NCI-H510A treated with DMSO at 0.1 percent for 48 hours (cell line): ENCODE measurements at places on chromosomes 6 and 20.

DNA sequence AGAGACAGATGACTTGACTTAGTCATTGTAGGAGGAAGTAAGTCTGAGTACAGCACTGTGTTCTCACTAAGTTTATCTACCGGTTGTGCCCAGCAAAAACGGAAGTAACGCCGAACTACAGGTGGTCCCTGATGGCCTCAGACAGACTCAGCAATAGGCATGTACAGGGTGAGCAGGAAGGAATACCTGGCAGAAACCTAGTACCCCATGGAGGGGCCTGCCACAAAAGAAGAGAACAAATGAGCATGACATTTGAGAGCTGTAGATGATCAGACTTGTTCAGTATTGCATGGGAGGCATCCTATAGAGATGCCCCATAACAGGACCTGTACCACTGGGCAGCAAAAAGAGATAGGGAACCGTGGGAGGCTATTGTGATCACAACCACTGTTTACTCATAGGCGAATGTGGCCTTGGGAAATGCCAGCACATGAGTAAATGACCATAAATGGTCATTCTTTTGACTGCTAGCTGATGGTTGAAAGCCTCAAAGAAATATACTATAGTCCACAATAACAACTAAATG lies 106.4 kb upstream of the TAB2 start:
- DNase-seq: no peak

DNA sequence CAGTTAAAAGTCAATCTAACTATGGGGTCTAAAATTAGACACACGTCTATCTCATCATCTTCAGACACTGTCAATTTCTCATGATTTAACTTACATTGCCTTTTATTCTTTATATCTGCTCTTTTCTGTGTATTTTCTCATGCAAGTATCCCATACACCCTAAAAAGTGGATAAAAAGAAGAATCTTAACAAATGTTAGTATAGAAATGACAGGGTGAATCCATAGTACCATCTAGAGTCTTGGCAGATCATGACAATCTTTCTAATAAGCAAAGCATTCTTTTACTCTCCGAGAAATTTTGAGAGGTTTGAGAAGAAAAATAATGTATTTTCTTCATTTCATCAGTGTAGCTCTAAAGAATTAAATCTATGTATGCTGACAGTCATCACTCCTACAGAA lies 382.7 kb downstream of the C6orf118 start:
- DNase-seq: no peak

DNA sequence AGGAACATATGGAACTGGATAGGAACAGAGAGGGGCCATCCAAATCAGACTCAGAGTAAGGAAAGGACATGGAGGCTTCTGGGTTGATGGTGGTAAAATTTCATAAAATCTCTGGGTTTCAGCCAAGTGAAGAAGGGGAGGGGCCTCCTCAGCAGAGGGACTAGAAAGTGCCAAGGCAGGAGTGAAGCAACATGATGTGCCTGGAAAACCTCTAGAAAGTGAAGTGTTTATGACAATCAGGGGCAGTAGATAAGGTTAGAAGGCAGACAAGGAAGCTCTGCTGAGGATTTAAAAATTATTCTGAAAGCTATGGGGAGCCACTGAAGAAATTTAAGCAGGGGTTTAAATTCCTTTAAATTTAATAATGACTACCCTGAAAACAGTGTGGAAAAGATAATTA lies 126.0 kb upstream of the TENT5A start:
- no peak for DNase-seq

DNA sequence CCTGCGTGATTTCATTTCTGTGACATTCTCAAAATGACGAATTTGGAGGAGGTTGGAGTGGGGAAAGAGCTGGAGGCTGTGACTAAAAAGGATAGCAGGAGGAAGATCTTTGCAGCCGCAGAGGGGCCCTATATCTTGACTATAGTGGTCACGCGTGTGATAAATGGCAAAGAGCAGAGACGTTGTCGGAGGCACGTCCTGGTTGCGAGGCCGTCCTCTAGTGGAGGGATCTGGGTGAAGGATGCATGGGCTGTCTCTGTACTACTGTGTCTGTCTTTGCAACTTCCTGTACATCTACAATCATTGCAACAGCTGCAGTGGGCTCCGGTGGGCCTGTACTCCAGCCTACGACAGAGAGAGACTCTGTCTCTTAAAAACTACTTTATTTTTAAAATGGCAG lies 76.6 kb downstream of the YTHDF1 start:
- no peak for DNase-seq
